Anterior cingulate cortex (tissue), 58 donors: ENCODE measurements at places on chromosomes 12 and 14.

DNA sequence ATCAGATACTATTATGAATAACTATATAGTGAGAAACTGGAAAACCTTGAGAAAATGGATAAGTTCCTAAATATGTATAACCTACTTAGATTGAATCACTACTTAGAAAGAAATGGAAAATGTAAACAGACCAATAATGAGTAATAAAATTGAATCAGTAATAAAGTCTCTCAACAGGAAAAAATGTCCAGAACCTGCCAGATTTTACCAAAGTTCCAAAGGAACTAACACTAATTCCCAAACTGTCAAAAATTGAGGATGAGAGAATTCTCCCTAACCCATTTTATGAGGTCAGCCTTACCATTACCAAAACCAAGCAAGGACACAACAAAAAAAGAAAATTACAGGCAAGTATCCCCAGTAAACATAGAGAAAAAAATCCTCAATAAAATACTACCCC lies 272.0 kb downstream of the RPAP3 start:
- DNase-seq: no peak

- no peak for DNase-seq
These were observed 195.6 kb upstream of the FLRT2 start for GRCh38 chr14:85334316-85334715.

- no peak for DNase-seq
These were observed 21.5 kb upstream of the FAM181A start for GRCh38 chr14:93905623-93906022.

DNA sequence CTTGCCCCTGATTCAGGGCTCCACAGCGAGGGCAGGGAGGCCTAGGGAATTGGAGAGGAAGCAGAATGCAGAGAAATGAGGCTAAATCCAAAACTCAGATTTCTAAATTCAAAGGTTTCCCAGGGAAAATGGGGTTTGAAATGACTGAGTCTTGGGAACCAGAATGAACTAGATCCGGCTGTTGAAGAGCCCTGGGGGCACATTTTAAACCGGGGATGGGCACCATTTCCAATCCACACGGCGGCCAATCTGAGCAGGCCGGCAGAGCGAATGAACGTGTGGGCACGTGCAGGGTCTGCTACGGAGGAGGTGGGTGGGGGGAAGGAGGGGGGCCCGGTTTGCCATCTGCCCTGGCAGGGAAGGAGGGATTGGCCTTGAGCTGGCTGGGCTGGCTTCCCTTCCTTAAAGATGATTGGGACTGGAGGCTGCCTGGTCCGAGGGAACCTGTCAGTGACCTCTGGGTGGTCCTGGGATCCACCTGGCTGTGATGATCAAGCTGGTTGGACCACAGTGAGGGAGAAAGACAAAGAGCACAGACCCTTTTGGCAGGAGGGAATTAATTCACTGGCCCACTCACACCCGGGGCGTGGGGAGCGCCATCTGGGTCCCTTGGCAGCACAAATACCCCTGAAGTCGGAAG lies 161.0 kb downstream of the RBM19 start:
- no peak for DNase-seq

DNA sequence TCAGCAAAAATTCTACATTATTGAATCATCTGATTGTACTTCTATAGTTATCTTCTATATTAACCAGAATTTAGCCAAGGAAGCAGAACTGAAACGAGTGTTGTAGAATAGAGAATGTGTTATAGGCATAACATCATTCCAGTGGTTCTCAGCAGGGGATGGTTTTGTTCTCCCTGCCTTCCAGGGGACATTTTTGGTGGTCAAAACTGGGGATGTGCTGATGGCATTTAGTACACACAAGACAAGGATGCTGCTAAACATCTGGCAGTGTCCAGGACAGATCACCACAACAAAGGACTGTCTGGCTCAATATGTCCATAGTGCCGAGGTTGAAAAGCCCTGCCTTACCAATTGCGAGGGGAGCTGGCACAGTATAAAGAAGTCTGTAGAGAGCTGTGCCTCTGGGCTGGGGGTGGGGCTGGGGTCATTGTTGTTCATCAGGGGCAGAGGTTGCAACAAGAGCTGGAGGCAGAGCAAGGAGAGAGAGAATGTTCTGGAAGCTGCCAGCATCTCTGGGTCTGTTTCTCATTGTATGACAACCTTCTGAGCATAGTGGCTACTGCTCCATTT lies 1472.8 kb downstream of the AACS start:
- no peak for DNase-seq

GRCh38 chr14:20755037-20755436 lies 9.3 kb downstream of the EDDM3A start:
- DNase-seq: no peak

GRCh38 chr14:65422088-65422834 lies 9.7 kb downstream of the FUT8 start:
- no peak for DNase-seq

DNA sequence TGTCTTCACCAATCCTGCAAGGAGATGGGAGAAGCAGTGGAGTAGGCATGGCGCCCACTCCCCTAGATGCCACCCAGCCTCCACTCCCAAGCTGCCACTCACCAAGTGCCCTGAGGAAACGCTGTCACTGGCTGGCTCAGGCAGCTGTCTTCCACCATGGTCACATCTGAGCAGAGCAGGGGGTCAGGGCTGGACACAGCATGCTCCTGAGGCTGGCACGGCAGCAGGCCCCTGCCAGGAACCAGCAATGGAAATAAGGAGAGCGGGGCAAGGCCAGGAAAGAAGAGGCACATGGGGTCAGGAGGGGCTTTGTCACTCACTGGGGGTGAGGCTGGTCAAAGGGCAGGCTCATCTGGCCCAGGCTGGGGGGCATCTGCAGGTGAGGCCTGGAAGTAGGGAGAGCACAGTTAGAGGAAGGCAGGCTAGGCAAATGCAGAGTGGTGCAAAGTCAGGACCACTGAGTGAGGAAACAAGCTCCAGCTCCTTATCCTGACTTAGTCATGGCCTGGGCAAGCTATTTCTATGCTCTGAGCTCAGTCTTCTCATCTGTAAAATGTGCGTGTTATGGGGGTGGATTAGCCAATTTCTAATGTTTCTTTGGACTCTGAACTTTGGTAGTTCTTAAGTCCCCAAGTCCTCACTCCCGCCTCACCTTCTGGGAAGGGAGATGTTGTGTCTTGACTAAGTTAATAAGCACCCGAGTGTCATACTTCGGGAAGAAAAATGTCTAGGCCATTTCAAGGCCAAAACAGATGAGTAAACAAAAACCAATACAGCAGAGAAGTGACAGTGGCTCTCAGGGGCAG lies 8.0 kb downstream of the NAB2 start:
- DNase-seq: no peak

GRCh38 chr14:41549821-41550607 lies 56.7 kb upstream of the LRFN5 start:
- DNase-seq: no peak

DNA sequence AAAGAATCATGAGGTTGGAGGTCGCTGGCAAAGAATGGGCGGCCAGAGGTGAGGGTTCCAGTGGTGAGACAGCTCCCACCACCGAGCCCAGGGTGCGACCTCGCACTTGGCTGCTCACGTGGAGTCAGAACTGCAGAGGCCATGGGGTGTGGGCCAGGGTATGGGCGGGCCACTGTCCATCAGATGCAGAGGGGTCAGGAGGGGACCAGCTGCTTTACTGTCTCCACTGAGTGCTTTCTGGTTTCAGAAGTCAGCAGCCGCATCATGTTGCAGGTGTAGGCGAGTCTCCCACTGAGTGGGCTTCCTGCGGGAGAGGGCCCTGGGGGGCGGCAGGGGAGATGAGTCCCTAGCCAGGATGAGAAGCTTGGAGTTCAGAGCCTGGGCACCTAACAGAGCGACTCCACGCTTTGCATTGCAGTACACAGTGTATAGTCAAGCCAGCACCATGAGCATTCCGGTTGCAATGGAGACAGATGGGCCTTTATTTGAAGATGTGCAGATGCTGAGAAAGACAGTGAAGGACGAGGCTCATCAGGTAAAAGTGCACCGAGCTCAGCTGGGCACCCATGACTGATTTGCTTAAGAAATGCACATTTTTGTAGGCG lies 46.9 kb upstream of the DYNC1H1 start:
- DNase-seq: no peak

DNA sequence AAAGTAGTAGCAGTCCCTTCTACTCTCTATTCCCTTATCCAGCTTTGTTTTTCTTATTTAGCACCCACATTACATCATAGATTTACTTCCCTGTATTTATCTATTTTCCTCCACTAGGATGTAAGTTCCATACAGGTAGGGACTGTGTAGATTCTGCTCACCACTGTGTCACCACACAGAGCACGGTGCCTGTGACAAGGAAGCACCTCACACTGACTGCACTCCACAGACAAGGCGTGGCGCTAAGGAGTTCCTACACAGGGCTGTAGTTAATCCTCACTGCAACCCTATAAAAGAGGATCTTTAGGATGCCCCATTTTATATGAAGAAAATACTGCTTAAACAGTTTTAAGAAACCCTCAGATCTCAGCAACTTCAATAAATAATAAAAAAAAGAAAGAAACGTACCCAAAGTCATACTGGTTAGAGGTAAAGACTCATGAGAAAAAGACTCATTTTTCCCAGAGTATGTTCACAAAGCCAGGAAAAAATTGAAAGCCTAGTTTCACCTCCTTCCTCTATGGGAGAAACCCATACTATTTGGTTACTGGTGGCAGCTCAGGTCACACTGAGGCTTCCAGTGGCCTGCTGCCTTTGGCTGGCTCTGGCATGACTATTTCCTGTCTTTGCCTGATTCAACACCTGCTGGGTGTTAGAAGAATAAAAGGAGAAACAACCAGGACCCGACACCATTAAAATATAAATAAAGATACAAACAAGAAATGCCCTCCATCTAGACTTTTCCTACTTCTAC lies 36.9 kb downstream of the RAD9B start:
- no peak for DNase-seq

DNA sequence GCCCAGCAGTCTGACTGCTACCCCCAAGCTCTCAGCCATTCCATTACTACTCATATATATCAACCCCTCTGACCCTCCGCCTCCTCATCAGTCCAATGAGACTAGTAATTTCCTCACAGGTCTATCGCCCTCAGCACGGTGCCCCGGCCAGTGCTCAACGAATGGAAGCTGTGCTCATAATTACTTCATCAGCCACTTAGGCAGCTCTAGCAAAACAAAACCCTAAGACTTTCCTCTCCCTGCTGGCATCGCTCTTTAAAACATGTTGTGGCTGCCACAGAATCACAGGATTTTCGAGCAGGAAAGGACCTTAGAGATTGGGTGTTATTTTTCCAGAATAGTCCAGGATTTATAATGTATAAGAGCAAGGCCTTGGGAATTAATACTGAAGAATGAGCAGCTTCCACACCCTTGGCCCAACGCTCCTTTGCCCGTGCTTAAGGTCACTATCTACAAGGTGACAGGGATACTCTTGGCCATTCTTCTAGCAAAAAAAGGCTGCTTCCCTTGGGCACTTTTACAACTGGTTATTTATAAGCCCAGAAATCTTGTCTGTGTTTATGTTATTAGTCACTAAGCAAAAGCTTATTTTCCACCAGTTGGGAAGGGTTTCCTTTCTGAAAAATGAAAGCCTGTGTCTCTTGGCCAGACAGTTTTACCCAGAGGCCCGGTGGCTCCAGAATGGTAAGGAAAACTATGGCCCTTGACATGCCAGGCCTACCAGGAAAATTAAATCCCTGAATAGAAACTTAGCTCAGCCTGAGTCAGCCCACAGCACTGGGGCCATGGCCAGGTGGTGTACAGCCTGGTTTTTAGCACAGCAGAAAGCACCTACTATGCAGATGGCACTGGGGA lies 47.9 kb downstream of the NUAK1 start:
- DNase-seq: no peak

GRCh38 chr14:102926104-102926503 lies 3.6 kb downstream of the AMN start:
- DNase-seq: no peak

DNA sequence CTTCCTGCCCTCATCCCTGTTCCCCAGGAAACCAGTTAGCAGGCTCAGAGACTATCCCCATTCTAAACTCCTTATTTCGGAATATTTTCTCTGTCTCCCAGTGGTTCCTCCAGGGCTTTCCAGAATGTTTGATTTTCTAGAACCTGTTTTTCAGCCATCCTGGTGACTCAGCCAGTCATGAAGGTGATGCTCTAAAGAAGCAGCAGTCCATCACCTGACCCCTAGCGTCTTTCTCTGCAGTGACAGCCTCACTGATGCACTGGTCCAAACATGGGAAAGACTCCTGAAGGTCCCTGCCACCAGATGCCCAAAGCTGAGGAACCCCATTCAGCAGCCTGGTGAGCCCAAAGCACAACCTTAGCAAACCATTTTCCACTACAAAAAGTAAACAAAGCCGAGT lies 212.6 kb downstream of the PHETA1 start:
- DNase-seq: no peak

DNA sequence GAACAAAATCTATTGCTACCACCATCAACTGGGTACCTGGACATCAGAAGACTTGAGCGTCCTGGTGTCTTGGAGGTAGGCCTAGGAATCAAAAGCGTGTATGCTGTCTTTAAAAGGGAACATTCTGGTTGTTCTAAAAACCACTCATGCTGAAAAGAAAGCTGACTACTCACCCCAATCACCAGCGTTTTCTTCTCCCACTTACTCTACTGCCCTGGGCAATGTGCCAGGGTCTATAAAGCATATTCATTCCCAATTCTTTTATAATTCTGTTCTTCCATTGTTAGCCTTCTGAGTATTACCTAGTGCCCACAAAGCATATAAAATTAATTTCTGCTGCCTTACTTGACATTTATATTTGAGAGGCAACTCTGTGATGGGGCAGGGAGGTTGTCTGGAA lies 133.4 kb downstream of the KCNA5 start:
- DNase-seq: no peak

DNA sequence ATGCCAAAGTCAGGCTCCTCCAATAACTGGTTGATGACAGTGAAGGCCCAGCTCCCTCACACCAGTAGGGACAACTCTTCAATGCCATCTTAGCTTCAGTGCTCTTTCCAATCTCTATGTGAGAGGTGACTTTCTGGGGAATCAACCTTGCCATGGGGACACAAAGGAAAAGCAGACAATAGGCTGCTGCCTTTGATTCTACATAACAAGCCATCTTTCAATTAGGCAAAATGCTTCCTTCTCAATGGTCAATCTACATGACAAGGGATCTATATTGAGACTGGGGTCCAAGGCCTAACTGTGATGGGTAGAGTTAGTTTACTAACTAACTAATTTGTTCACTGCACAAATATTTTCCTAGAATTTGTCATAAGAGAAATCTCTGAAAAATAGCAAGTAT lies 1417.5 kb upstream of the SEL1L start:
- DNase-seq: no peak

DNA sequence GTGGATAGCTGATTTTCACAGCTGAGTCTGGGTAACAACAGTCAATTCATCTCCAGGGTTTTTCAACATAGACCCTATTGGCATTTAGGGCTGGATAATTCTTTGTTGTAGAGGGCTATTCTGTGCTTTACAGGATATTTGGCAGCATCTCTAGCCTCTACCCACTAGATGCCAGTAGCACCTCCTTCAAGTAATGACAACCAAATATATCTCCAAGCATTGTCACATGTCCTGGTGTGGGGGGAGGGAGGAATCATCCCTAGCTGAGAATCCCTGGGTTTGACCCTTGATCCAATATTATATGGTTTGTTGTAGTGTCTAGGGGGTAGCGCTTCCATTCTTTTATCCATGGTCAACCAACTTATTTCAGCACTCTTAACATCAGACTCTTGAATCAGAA lies 157.2 kb downstream of the ANO4 start:
- no peak for DNase-seq
